Karpas-422 (cell line): ENCODE measurements at places on chromosomes 7 and 10.

GRCh38 chr7:150520145-150520544 lies 5.5 kb downstream of the GIMAP7 start:
- DNase-seq = no peak

- peak; percentile 65 for DNase-seq
Observed at GRCh38 chr10:95445837-95446486, 115.2 kb downstream of the SORBS1 start.

GRCh38 chr7:86848226-86848625 lies 204.5 kb downstream of the GRM3 start:
- DNase-seq = no peak

- DNase-seq = peak; percentile 65
Observed at GRCh38 chr7:142478479-142479220, 220.8 kb upstream of the PRSS58 start.

DNA sequence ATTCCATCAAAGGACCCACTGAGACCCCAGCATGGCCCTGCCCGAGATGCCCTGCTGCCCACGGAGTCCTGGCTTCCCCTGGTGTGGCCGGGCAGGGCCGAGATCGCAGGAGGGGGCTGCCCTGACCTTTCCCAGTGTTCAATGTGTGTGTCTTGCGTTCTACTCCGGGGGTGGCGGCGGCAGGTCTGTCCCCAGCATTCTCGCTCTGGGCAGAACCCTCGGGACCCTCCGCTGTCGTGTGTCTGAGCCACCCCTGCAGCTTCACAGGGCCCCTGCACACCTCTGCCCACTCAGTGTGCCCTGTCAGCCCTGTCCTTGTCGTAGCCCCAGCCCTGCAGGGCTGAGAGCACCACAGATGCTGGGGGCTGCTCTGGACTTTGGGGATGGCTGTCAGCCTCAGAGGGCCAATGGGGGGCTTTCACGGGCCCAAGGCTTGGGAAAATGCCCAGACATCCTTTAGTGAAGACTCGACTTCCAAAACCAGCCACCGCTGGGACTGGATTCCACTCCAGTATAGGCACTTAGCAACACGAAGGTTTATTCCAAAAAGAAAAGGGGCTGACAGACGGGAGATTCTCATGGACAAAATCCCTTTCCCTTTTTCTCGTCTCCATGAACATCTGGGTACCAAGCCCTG lies 30.0 kb upstream of the KNDC1 start:
- DNase-seq = no peak

DNA sequence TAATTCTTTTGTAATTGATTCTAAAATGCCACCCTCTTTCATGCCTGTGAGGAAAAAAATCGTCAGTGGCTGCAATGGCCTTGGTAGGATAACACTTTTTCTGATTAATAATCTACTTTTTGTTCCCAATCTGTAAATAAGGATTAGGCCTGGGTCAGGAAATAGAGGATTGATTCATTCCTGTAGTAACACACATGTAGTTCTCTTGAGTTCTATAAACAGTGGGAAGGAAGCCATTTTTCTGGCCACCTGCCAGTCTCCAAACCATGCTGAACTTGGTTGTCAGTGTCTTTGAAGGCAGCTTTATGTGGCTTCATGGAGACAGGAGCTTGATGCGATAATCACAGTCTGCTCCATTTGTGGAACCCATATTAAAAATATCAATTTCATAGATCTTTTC lies 169.3 kb upstream of the NFE2L3 start:
- no peak for DNase-seq

DNA sequence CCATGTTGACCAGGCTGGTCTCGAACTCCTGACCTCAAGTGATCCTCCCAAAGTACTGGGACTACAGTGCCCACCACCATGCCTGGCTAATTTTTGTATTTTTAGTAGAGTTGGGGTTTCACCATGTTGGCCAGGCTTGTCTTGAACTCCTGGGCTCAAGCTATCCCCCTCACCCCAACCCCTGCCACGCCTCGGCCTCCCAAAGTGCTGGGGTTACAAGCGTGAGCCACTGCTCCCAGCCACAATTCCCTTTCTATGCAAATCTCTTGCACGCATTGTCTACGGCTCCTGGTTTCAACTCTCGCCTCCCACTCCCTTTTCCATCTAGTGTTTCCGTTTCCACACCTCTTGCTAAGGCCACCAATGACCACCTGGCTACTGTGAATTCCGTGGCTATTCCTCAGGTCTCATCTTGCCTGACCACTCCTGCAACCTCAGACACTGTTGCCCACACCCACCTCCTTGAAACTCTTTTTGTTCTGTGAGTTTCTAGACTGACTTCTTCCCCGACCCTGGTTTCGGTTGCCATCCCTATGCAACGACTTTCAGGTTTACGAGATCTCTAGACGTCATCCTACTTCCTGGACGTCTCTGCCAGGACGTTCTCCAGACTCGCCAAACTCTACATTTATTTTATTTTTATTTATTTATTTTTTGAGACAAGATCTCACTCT lies 3.4 kb downstream of the CLDN3 start:
- no peak for DNase-seq

DNA sequence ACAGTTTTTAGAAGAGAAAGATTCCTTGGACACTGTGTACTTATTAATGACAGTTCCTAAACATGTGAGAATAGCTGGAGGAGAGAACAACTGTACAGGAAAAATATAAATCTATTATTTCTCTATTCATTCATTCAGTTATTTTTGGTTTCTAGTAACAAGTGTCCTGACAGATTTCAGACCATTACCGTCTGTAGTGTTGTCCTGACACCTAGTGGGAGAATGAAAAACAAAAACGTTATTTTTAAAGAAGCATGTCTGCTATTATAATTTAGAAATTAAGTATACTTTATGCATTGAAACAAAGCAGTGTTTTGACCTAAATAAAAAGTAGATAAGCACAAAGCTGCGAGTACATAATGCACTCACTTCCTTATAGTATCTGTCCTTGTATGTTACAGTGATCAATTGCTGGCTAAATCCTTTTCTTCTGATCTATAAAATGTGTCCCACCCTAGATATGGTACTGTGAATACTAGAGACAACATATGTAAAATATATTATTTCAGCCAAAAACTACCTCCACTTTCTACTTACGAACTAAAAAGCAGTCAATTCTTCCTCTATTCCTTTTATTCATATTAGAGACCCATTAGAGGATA lies 575.6 kb downstream of the ARL4A start:
- peak; percentile 79 for DNase-seq
